NCI-H1417 treated with DMSO at 0.1 percent for 48 hours (cell line): ENCODE measurements at places on chromosomes 2 and 18.

DNA sequence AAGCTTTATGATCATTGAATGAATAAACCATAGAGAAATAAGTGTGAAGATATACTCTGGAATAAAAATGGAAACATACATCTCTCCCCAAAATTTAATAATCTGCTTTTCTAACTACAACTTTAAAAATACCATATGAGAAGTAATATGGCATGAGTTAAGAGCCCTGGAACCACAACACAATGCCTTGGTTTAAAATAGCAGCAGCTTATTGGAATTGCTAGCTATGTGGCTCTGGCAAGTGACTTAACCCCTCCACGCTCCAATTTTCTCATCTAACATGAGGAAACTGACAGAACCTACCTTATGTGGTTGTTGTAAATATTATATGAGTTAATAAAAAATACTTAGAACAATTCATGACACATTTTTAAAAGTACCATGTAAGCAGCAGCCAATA is 76.4 kb downstream of the VPS54 start:
- no peak for DNase-seq

DNA sequence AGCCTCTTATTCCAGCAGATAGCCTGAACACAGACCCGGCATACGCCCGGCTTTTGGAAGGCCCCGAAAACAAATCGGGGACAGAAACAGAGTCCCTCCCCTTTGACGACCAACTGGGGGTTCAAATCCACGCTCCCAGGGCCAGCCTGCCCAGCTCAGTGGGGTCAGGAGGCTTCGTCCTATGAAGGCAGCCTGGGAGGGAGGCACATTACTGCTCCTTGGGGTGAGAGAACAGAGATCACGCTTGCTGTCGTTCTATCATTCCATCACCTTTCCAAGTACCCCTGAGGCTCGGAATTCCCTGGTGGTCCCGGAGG is 208.8 kb upstream of the SALL3 start:
- DNase-seq, result no peak

DNA sequence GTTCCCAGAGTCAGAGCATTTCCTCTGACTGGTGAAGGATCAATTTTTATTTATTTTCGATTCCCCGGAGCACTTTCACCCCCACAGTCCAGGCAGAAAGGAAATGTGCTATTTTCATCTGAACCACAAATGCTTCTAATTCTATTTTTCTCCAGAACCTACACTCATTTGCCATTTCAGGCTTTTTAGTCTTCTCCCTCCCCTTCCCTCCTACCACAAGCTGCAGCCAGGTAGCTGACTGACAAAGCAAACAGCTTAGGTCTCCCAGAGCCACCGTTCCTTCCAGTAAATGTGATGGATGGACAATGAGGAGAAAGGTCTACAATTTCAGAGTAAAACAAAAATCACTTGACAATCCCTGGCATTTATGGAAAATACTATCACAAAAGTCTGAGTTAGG is 76.9 kb downstream of the KLF7 start:
- no peak for DNase-seq

DNA sequence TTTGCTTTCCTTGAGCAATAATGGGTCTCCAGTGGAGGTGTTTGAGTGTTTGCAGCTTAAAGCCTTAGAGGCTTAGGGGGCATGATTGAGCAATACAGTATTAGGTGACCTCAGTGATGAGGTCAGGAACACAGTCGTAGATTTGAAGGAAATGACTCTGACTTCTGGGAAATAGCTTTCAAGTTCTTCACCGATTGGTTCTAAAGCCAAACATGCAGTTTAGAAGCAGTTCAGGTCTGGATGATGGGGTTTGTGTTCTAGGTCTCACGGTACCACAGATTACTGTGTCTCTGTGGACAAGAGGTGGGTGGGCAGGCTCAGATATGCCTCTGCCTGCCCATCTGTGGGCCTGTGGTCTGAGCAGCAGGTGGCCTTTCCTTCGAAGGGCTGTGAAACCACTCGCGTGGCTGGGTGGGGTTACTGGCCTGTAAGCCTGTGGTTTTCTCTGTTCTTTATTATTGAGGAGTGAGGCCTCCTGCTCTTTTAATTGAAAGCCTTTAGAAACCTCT is 7.8 kb downstream of the MTHFD2 start:
- DNase-seq, result no peak

- no peak for DNase-seq
Measured at GRCh38 chr2:7373156-7373555, 455.9 kb downstream of the RNF144A start.

DNA sequence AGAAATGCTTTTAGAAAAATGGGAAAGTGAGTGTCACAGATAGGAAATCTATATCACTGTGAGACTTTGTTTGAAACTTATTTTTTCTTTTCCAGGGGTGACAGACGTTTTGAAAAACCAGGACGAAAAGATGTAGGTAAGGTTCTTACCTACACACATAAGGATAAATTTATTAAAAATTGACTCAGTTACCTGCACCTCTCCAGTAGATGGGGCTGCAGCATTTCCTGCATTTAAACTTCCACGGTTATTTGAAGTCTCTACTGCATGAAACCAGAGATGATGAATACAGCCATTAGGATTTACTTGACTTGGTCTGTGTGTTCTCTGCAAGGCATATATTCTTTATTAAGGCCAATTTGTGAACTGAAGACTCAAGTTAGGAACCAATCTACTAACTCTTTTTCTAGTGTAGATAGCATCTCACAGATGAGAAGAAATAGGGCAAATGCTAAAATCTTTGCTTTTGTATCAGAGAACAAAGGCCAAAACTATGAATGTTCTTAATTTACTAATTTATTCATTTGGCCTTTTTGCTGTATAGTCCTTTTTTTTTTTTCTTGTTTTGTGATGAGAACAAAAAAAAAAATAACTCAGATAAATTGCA is 15.0 kb downstream of the KCNJ13 start:
- no peak for DNase-seq

DNA sequence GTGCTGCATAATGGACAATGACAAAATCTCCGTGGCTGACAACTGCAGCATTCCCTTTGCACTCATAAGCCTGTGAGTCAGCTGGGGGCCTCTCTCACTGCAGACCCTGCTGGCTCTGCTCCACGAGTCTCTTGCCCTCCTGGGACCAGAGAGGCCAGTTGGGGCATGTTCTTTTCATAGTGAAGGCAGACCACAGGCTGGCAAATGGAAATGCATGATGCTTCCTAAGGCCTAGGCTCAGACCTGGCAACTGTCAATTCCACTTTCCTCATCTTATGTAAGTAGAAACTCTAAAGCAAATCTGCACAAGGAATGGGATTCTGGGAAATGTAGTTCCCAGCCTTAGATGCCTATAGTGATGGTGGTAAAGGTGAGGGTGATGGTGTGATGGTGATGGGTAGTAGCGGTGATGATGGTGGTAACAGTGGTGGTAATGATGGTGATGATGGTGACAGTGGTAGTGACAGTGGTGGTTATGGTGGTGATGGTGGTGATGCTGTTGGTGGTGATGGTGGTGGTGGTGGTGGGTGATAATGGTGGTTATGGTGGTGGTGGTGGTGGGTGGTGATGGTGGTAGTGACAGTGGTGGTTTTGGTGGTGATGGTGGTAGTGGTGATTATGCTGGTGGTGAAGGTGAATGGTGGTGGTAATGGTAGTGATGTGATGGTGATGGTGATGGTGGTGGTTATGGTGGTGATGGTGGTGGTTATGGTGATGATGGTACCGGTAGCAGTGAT is 185.8 kb upstream of the ARL4C start:
- no peak for DNase-seq

DNA sequence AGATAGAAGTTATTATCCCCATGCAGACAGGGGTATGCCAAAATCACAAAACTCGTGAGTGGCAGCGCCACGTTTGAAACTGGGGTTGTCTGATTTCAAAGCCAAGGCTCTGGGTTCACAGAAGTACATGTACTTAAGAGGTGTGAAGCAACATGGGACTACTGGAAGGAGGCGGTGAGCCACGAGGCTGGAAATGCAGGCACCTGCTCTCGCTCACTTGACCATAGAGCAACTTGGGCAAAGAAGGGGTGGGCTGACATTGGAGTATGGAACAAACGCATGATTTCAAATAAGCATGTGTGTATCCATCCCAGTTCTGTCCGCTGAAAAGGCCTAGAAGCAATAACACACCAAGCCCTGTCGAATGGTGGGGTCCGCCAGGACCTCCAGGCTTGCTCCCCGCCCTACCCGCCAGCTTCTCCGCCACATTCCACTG is 593 bp upstream of the ACTR2 start:
- no peak for DNase-seq

- no peak for DNase-seq
Measured at GRCh38 chr2:195592105-195592504, 64.9 kb upstream of the SLC39A10 start.

DNA sequence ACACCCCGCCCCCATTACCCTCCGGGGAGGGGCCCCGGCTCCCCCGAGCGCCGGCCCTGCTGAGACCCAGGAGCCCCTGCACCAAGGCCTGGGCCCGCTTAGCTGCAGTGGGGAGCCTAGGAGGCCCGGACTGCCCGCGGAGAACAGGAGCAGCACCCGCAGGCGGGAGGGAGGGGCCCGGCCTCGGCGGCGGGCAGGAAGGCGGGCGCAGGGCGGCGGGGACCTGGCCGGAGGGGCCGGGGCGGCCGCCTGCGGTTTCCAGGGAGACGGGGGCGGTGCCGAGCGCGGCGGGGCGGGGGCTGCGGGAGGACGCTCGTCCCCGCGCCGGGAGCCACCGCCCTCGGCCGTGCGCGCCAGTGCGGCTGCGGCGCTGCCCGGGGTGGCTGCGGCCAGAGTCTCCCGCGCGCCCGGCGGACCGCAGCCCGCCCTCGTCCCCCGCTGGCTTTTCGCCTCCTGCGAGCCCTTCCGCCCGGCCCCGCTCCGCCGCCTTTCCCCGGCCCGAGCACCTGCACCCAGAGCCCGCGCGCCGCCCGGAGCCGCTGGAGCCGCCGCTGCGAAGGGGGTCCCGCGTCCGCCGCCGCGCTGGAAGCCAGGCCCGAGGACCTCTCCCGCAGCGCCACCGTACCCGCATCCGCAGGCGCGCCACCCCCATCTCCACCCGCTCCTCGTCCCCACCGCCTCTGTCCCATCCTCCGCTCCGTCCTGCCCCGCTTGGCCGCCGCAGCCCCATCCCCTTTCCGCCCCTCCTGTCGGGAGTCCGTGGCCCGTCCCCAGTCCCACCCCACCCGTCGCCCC is 17.2 kb downstream of the GPC1 start:
- DNase-seq, result no peak

DNA sequence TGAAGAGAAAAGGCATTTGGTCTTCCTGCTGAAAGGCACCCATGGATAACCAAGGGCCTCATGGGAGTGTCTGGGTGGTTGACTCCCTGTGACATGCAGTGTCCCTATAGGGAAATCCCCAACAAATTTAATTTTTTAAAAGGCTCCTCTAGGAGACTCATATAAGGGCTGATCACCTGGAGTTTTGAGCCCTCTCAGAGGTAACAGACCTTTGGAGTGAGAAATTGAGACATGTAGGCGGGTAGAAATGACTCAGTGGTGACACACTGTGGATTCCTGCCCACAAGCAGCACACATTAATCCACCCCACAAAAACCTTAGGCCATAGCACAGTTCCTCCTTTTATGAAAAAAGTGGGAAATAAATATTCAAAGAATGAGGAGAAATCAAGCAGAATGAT is 557.0 kb upstream of the CNTNAP5 start:
- no peak for DNase-seq

DNA sequence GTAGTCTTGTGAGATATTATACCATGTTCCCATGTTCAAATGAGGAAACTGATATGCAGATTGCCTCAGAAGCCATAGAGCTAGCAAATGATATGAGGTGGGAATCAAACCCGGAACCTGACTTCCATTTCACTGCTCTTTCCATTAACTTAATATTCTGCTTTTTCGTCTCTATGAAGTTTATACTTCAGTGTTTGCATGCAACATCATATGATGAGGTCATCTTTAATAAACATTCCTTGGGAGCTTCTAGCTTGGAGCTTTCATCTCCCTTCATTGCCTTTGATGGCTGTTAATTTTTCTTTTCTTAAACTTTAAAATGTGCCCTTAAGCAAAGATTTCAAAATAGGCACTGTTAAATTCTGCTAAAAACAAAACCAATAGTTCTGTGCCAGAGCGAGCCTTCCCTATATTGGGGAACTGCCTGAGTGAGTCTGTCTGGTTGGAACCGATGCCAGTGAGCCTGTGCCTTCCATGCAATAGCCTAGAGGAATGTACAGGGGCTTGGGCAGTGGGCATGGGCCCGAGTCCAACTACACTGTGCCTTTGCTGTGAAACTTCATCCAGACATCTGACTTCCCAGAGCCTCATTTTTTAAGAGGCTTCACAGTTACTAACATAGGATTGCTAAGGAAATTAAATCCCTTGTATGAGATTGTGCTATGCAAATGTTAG is 91.1 kb upstream of the TMEM200C start:
- DNase-seq, result no peak

DNA sequence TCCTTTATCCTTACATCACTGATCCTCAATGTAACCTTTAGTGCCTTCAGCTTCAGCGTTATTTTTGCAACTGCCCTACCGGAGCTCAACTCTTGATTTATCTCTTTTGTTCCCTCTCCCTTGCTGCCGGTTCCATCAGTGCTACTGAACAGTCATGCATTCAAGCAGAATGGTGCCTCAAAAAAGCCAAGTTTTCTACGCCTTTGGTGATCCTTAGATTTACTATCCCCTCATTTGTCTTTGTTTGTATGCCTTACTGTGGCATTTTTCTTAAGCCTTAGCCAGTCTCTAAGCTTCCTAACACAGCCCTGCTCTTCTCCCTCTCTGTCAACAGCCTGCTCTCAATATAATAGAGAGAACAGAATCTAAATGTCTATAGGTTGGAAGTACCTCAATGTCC is 847.7 kb downstream of the CPS1 start:
- DNase-seq, result no peak

DNA sequence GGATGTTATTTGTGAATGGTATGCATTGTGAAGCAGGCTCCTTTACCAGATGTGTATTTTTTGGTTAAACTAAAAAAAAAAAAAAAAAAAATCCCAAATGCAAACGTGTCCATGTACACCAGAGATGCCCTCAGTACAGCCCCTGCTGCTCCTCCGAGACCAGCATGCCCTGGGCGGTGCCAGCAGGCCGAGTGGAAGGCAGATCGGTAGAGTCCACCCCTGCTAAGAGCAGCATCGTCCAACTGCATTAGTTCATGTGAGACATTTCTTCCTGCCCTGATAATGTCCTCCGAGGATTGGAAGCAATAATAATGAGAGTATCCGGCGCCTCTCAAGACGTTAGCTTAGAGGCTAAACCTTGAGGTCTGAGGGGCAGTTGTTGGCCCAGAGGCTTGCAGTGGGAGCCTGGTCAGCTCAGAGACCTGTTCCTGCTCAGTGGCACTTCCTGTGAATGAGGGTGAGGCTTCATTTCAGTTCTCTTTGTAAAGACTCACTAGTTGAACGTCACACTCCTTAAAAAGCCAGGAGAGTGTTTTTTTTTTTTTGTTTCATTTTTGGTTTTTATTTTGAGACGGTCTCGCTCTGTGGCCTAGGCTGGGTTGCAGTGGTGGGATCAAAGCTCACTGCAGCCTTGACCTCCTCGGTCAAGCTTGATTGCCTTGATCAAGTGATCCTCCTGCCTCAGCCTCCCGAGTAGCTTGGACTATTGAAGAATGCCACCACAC is 5.6 kb downstream of the SLC66A3 start:
- DNase-seq, result no peak

DNA sequence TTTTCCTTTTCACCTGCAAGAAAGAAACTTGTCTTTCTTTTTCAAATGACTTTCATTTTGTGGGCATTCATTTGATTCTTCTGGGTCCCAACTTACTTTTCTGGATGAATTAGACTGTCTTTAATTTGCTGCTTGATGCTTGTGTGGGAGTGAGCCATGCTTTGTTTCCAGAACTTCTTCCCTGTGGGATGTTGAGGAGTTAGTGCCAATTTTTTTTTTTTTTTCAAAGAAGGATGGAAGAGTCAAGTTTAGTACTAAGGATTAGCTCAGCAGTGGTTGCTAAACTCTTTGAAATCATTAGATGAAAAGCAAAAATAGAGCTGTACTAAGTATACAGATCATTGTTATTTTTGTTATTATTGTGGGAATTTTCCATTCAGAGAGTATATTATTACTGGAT is 17.2 kb upstream of the KCTD1 start:
- no peak for DNase-seq
